Stimulated activated CD8-positive, alpha-beta memory T cell treated with anti-CD3 and anti-CD28 coated beads, Interleukin-2, amount 100 ng/mL, for 1 hour (primary cell): ENCODE measurements at places on chromosomes 16 and 17.
A peak's percentile ranks its signal among the peaks of the same experiment; 100 is the strongest.

- DNase-seq = no peak
Observed at GRCh38 chr16:67210069-67210937, 11.4 kb downstream of the ELMO3 start.

- DNase-seq = no peak
Observed at GRCh38 chr16:35908942-35909341, 2449.5 kb downstream of the TP53TG3F start.

DNA sequence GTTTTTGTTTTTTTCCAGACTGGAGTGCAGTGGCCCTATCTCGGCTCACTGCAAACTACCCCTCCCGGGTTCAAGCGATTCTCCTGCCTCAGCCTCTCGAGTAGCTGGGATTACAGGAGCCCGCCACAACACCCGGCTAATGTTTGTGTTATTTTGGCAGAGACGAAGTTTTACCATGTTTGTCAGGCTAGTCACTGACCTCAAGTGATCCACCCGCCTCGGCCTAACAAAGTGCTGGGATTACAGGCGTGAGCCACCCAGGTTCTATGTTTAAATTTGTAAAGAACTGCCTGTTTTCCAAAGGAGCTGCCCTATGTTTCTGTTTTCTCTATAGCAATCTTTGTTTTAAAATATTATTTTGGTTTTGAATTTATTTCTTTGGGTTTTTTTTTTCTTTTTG lies 13.8 kb upstream of the C16orf87 start:
- DNase-seq = no peak

GRCh38 chr17:65656390-65657250 lies 95.2 kb upstream of the AXIN2 start:
- no peak for DNase-seq

GRCh38 chr16:79794941-79795340 lies 194.4 kb upstream of the MAF start:
- no peak for DNase-seq

DNA sequence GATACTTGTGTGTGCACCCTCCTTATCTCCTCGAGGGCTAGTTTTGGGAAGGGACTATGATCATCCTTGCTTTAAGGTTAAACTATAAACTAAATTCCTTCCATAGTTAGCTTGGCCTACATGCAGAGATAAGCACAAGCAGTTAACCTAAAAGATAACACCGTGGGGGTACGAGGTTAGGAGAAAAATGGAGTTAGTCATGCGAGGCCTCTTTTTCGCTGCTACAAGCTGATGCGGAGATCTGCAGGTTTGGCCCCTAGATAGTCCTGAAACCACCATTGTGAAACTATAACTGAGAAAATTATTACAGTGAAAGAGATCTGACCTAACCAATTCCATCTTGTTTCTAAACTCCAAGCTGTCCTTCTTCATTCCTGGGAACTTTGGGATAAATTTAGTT lies 113.7 kb upstream of the ZKSCAN2 start:
- DNase-seq = no peak

- no peak for DNase-seq
Observed at GRCh38 chr17:77537566-77537965, 396.8 kb downstream of the SEC14L1 start.

- DNase-seq = no peak
Observed at GRCh38 chr17:36938566-36939051, 1.3 kb downstream of the LHX1 start.

DNA sequence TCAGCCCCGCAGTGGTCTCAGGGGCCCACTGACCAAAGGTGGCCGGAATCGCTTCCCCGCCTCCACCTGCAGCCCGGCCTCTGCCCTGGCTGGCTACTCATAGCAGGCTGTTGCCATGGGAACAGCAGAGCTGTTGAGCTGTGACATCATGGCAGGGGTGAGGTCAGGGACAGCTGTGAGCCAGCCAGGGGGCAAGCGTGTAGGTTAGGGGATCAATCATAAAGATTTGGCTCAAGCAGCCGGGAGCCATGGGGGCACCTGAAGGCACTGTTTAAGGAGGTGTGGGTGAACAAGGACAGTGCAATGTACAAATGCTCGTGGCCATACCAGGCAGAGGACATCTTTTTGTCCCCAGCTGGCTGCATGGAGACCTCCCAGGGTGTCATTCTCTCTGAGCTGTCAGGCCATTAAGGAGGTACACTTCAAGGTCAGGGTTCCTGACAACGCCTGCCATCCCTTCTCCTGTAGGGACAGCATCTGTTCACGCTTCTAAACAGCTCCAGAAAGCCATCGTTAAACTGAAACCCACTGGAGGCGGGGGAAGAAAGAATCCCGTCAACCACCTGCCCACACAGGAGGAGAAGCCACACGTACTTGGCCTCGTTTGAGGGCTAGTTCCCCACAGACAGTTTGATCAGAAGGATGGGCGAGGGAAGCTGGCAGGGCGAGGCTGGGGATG lies at the start of gene CEP295NL:
Gene CEP295NL, minus strand, starts transcription at position 101 of the 679 bp plus-strand sequence. CDS start 1,373 bp downstream, outside the sequence.
- no peak for DNase-seq

GRCh38 chr17:51391982-51392654 lies 131.8 kb downstream of the UTP18 start:
- no peak for DNase-seq

GRCh38 chr17:56119191-56119590 lies 34.1 kb upstream of the ANKFN1 start:
- DNase-seq = no peak

DNA sequence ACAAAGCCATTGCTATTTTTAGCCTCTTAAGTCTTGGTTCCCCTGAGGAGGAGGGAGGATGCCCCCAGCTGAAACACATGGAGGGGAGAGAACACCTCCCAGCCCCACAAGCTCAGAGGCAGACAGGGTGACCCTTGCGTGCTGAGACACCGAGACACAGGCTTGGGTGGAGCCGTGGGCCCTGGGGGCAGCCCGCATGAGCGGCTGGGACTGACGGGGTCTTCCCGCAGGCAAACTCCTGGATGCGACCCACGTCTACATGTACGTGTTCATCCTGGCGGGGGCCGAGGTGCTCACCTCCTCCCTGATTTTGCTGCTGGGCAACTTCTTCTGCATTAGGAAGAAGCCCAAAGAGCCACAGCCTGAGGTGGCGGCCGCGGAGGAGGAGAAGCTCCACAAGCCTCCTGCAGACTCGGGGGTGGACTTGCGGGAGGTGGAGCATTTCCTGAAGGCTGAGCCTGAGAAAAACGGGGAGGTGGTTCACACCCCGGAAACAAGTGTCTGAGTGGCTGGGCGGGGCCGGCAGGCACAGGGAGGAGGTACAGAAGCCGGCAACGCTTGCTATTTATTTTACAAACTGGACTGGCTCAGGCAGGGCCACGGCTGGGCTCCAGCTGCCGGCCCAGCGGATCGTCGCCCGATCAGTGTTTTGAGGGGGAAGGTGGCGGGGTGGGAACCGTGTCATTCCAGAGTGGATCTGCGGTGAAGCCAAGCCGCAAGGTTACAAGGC lies 9.8 kb downstream of the SLC16A3 start:
- DNase-seq = peak; percentile 38

GRCh38 chr17:37829592-37830123 lies 84.8 kb upstream of the HNF1B start:
- DNase-seq = no peak

DNA sequence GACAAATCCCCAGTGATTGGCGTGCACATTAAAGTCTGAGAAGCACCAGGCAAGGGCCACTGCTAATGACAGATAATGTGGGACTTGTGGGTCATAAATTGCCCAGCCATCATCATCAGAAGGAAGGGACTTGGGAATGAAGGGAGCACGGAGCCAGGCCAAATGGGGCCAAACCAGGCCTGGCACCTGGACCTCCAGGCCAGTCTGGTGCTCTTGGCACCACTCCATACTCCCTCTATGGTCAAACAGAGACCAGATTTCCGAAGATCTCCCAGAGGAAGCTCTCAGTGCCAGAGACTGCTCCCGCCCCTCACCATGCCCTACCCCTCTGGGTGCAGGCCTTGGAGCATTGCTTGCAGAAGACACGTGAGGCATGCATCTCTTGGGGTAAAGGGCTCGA lies 142.2 kb downstream of the CCDC182 start:
- DNase-seq = no peak

DNA sequence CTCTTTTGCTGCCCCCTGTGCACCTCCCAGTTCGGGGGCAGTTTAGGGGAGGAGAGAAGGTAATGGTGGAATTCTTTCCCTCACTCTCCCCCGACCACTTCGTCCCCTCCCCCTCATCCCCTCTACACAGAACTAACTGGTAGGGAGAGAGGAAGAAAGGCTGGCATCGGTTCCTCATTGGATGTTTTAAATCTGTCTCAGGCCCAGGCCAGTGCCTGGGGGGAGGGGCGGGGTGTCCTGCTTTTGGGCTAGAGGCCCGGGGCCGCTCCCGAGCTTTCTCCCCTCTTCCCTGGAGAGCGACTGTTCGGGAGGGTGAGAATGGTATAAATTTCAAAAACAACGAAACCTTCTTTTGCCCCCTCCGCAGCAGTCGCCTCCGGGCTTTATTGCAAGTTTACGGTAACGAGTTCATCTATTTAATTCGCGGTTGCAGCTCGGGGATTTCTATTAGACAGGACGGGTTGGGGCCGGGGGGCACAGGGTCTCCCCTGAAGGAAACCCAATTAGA lies at the start of gene PRAC2:
Gene PRAC2, plus strand, starts transcription at position 271 of the 508 bp plus-strand sequence. CDS start 1,226 bp downstream, outside the sequence.
- no peak for DNase-seq

DNA sequence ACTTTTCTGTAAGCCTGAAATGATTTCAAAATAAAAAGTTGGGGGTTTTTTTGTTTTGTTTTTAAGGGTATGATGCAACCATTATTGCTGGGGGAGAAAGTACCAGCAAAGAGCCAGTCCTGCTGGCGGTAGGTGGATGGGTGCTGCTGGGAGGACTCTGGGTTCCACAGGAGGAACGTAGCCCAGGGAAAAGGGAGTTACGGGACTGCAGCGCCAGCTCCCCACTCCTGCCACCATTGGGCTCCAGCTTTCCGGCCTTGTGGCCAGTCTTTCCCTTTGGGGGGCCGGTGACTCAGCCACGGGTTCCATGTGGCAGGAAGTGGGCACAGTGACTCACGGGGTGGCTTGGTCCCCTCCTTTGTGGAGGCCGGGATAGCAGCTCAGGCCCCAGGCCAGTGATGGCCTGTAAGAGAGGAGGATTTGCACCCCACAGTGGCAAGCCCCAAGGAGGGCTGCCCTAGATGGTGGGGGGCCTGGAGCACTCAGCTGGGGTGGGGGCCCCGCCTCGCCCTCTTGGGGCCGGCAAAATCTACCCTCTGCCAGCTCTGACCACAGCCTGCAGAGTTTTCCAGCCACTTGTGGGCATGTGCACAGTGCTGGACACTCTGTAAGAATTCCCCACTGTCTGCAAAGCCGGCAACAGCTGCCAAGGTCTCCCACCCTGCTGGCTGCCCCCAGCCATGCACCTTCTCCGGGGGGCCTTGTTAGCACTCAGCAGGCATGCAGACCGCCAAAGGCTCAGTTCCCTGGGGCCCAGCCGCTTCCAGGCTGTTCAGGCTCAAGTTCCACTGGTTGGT lies 30.4 kb downstream of the SOCS3 start:
- DNase-seq = no peak

DNA sequence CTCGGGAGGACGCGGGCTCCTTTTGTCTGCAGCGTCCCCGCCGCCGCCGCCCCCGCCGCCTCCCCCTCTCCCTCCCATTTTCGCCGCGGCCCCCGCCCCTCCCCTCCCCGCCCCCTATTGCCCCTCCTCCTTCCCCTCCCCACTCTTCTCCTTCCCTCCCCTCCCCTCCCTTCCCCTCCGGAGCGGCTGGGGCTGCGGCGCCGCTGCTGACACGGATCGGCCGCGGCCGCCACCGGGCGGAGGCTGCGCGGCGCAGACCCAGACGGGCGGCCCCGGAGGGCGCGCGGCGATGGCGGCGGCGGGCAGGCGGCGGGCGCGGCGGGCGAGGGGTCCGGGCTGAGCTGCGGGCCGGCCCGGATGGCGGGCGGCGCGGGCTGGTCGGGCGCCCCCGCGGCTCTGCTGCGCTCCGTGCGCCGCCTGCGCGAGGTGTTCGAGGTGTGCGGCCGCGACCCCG lies at the start of gene RAB11FIP4:
Gene RAB11FIP4, plus strand, starts transcription at position 180 of the 454 bp plus-strand sequence. Its CDS starts 178 bp downstream, at position 358.
- no peak for DNase-seq

DNA sequence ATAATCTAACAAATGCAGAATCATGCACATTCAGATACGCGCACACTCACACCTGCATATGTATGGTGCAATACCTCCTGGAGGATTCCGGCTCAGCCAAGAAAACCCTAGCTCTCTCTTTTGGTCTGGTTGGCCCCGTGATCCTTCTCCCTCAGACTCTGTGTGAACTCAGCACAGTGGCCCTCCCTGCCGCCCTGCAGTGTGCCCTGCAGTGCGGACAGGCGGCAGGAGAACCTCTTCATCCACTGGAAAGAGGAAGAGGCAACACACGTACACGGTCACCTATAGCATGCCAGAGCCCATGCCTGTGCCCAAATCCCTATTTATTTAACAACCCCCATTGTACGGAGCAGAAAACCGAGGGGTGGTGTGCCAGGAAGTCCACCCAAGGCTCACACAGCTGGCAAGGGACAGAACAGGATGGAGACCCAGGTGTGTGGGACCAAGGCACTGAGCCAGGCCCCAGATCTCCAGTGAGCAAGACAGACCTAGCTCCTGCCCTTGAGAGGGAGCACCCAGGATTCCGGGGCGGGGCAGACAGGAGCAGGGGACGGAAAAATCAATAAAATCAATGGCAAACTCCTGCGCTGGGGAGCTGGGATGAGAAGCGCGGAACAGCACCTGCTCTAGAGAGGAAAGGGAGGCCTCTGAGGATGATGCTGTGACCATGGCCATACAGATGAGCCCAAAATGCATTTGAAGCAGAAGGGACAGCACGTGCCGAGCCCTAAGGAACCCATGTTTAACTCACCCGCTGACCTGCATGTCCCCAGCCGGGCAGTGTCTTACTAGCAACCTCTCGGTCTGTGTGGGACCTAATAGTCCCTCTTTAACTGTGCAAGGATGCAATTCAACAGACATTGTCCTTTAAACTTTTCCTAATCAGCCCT lies 54.7 kb upstream of the CIBAR2 start:
- DNase-seq = no peak

- no peak for DNase-seq
Observed at GRCh38 chr17:77654296-77654695, 304.2 kb upstream of the TNRC6C start.

DNA sequence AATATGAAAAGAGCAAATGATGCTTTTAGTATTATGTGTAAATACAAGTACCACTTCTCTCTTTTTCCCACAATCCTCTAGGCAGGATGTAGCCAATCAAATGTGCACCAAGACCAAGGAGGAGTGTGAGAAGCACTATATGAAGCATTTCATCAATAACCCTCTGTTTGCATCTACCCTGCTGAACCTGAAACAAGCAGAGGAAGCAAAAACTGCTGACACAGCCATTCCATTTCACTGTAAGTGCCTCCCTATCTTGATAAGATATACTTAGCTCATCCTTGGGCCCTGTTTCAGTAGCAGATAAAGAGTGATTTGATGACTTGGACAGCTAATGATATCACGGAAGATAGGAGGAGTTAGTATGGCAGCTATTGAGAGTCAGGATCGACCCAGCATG lies 33.7 kb downstream of the TADA2A start:
- no peak for DNase-seq

- no peak for DNase-seq
Observed at GRCh38 chr17:27199948-27200347, 94.0 kb upstream of the WSB1 start.
